ENCODE measurements at places on chromosomes 6 and 20.
A peak's percentile ranks its signal among the peaks of the same experiment; 100 is the strongest.

DNA sequence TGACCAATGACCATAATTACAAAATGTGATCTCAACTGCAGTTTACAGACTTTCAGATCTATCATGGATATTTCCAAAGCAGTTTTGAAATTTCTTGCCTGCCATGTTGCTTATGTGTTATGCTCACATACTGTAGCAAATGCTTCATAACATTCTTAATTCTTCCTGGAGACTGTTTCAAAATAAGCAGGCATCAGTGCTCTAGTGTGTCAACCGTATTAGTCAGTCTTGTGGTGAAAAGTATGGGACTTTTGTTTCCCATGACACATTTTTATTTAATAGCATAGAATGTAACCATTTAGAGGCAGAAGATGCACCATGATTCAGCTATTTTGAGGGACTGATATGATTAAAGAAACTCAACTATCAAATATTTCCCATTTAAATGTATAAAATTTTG, 1.7 kb downstream of the POPDC3 start:
- peak; percentile 94 for DNase-seq

GRCh38 chr6:138582573-138582972, 83.3 kb upstream of the NHSL1 start:
- DNase-seq: no peak

DNA sequence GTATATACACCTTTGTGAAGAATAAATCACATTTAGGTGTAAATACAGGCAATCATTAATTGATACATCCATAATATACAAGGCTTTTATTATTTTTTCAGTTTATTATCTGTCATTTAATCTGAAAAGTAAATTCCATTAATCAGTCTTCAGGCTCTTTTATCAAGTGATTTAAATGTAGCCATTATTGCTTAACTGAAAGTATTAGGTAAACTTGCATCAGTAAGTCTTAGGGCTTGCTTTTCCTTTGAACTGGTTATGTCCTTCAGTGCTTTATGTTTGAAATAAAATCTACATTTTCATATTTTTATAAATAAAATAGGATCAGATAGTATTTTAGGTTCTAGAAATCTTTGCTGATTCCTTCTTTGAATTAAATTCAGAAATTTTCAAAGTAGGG, 4.1 kb downstream of the TPBG start:
- no peak for DNase-seq

- DNase-seq: no peak
Measured at GRCh38 chr6:39268721-39269120, 39.4 kb upstream of the KCNK5 start.

DNA sequence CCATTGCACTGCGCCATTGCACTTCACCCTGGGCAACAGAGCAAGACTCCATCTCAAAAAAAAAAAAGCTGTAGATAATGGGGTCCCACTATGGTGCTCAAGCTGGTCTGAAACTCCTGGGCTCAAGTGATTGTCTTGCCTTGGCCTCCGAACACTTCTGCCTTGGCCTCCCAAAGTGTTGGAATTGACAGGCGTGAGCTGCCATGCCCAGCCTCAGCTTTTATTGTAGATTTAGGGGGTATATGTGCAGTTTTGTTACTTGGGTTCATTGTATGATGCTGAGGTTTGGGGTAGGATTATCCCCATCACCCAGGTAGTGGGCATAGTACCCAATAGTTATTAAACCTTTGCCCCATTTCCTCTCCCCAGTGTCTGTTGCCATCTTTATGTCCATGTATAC, 11.4 kb downstream of the HSPA1B start:
- DNase-seq: no peak

DNA sequence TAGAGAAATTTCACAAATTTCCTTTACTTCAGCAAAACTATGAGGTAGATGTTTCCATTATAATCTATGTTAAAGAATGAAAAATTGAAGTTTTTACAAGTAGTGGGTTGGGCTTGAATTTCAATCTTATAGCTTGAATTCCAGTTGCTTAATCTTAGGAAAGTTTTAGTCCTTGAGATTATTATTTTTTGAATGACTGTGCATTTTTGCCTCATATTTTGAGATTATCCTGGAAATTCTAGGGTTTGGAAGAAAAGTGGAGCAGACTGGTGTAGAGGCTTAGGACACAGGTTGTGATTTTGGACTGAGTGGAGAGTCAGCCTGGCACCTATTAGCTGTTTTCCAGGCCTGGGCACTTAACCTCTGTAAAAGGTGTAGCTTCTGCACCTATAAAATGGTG, 5.7 kb downstream of the MTCL3 start:
- DNase-seq: no peak

Data from fibroblast of skin of right quadriceps (primary cell).